B cell (primary cell): ENCODE measurements at places on chromosomes 12 and 14. TPM values are rescaled to one million over a fixed set of nuclear protein-coding genes. Genes with fewer than 3 reads are reported as not detected.

The OR6C74 gene
- not detected in 2 replicates for polyA plus RNA-seq

- H3K4me1 ChIP-seq, result peaks cover 47% of the 10 kb centered on the region
- no peak overlapping the region for H3K27ac ChIP-seq
- no peaks in the 10 kb centered on the region for H3K27me3 ChIP-seq
- H3K36me3 ChIP-seq, result peaks cover 37% of the 10 kb centered on the region
- H3K4me3 ChIP-seq, result no peak overlapping the region
- DNase-seq, result no peak
Observed at GRCh38 chr12:124478416-124478815, 89.0 kb downstream of the NCOR2 start.

The LBHD2 gene
- polyA plus RNA-seq, result not detected in 2 replicates

The TAS2R9 gene
- polyA plus RNA-seq, result not detected in 2 replicates

- DNase-seq, result no peak
- no peaks in the 10 kb centered on the region for H3K36me3 ChIP-seq
- no peak overlapping the region for H3K4me3 ChIP-seq
Observed at GRCh38 chr12:50052964-50053363, 4.4 kb upstream of the ASIC1 start.

- H3K36me3 ChIP-seq, result no peaks in the 10 kb centered on the region
- H3K27me3 ChIP-seq, result no peaks in the 10 kb centered on the region
- no peaks in the 10 kb centered on the region for H3K4me1 ChIP-seq
- H3K4me3 ChIP-seq, result no peak overlapping the region
- H3K27ac ChIP-seq, result no peak overlapping the region
- no peak for DNase-seq
Observed at GRCh38 chr12:131499160-131499863, 211.6 kb upstream of the SFSWAP start.

- DNase-seq, result no peak
- H3K4me3 ChIP-seq, result no peak overlapping the region
- H3K27me3 ChIP-seq, result no peaks in the 10 kb centered on the region
- no peaks in the 10 kb centered on the region for H3K36me3 ChIP-seq
Observed at GRCh38 chr12:1167784-1168183, 176.8 kb downstream of the ERC1 start.

DNA sequence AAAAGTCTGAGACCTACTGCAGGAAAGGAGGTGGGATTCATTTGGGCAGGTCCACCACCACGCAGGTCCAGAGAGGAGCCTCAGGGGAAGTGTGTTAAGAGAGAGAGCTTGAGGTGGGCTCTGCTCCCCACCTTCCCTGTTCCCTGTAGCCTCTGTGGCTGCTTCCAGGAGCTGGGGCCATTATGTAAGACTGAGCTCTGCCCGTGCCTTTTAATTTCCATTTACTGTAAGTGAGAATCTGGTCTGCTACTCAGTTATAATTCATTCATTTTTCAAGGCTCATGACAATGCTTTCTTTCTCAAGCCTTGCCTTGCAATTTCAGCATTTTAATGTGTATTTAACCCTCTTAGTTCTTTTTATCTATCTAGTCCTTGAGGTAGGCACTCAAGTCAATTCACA, 8.3 kb downstream of the SLC4A8 start:
- no peaks in the 10 kb centered on the region for H3K27me3 ChIP-seq
- no peak overlapping the region for H3K27ac ChIP-seq
- H3K4me1 ChIP-seq, result peaks cover 16% of the 10 kb centered on the region

The ESR2 gene
- polyA plus RNA-seq, result 3.6 and 5.4 TPM in 2 replicates

DNA sequence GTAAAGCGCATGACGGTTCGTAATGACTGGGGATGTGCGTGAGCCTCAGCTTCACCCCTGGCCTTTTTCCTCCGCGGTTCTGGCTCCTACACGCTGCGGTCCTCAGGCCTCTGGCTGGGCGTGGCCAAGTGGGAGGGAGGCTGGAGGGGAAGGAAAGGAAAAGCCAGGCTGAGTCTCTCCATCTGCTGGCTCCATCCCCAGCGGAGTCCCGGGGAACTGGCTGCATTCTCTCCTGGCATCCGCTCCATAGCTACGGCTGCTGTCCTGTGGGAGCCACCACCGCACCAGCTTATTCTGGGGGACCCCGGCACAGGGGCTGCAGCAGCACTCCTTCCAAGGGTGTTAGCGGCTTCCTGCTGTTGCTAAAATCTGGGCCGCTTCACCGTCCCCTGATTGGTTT, 68.2 kb upstream of the SLC24A4 start:
- no peak for DNase-seq
- no peaks in the 10 kb centered on the region for H3K27me3 ChIP-seq
- H3K27ac ChIP-seq, result no peak overlapping the region
- no peaks in the 10 kb centered on the region for H3K36me3 ChIP-seq
- H3K4me1 ChIP-seq, result no peaks in the 10 kb centered on the region
- no peak overlapping the region for H3K4me3 ChIP-seq

DNA sequence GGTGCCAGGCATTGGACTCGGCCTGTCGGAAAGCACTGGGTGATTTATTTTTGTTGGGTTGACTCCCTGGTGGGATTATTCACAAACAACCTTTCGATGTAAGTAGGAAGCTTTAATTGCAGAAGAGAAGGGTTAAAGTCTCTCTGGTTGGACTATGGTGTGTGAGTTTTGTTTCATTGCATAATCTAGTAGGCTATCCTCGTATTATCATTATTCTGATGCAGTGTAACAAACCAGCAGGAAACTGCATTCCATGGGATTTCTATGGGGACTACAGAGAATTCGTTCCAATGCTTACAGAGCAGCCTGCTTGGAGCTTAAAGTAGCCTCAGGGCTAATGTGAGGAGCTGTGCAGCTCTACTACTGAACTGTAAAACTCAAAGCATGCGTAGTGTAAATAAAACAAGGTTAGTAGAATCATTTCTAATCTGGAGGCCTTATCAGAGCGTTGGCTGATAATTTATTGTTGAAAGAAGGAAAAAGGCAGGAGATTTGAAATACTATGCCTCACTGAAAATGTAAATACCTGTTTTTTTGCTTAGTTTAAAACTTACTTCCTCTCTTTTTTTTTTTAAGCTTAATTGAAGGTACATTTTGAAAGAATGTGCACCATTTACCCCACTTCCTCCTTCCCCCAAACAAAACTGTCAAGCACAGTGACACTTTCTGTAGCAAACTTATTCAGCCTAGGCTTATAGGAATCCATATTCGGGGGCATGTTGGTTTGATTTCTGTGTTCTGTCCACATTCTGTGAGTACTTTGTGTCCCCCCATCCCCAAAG, 226.7 kb downstream of the NPAS3 start:
- H3K4me3 ChIP-seq, result no peak overlapping the region
- DNase-seq, result no peak
- no peaks in the 10 kb centered on the region for H3K36me3 ChIP-seq
- H3K27me3 ChIP-seq, result no peaks in the 10 kb centered on the region

The SERPINA9 gene
- polyA plus RNA-seq, result 0.14 TPM in 1 of 2 replicates, not detected in the other
